ENCODE measurements at places on chromosomes 1 and 21.

GRCh38 chr1:91806769-91807700 is 78.9 kb downstream of the TGFBR3 start:
- DNase-seq: no peak

GRCh38 chr1:214455971-214456867 is 95.2 kb downstream of the PTPN14 start:
- no peak for DNase-seq

- DNase-seq: no peak
Measured at GRCh38 chr1:17891205-17892110, 136.3 kb downstream of the ACTL8 start.

DNA sequence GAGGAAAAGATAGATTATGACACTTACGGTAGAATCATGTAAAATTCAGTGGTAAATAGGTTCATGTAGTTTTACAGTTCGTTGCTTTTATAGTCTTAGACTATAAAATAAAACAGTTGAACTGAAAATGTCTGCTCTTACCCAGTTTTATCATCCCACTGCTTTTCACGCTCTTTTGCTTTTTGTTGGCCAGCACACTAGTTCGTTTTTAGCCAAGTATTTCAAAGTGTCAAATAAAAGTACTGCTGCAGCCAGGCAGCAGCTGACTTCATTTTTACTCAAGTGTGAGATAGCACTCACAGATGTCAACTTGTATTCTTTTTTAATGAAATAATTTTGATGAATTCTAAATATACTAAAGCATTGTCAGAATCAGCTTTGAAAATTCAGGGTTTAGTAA is 18.5 kb upstream of the BTG3 start:
- no peak for DNase-seq

GRCh38 chr1:116343019-116343418 is 30.0 kb upstream of the ATP1A1 start:
- DNase-seq: no peak

Measured in stimulated activated CD4-positive, alpha-beta T cell treated with anti-CD3 and anti-CD28 coated beads, TNF-alpha, amount 100 ng/mL, for 24 hours (primary cell).